ENCODE measurements at places on chromosomes 6 and 20.

DNA sequence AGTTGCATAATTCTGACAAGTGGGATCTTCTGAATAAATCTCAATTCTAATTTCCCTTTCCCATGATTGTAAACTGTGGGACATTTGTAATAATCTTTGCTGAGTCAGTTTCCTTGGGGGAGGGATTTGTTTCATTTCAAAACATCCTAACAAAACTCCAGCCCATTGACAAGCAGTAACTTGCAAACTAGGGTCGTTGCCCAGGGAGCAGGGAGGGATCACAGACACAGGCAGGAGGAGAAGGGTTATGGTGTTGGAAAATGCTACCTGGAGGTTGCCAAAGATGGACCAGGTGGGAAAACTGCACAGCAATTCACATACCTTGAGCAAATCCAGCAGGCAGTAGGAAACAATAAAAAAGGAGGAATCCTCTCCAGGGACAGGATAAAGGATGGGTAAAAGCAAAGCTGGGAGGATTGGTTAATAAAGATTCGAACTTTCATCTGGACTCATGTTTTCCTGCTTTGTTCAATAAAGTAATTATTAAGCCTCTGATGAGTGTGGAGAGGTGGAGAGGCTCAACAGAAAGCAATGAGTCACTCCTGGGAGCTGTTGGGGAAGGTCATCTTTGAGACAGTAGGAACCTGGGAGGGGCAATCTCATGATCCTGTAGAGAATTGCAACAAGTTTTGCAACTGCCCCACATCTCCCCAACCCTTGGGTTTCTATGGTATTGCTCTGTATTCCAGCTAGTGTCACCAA lies 87.3 kb upstream of the AKIRIN2 start:
- peak; percentile 57 for DNase-seq

DNA sequence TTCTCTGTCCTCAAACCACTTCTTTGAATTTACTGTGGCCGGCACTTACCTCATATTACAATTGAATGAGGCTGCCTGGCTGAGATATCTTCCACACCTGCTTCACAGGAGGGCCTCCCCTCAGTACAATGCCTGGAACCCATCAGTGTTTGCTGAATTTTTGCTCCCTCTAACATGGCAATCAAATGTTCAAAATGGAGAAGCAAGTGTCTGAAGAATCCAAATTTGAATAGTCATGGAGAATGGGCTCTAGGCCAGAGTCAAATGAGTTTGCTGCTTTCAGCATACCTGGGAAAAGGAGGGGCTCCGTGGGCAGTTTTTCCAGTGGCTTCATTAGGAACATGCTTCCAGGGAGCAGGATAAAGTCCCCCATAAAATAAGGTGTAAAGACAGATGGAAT lies 564.8 kb downstream of the UTRN start:
- DNase-seq = no peak

DNA sequence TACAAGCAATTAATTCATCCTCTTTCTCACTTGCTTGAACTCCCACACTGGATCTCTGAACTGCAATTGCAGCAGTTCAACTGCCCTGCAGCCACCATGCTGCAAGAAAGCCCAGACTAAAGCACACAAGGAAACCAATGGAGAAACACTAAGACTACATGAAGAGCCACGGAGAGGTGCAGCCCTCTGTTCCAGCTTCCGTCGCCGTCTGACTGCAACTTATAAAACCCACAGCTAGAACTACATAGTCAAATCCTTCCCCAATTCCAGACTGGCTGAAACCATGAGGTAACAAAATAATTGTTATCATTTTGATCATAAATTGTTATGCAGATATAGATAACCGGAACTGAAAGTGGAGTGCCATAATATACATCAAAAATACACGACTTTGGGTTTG lies 21.1 kb upstream of the THEMIS start:
- no peak for DNase-seq

DNA sequence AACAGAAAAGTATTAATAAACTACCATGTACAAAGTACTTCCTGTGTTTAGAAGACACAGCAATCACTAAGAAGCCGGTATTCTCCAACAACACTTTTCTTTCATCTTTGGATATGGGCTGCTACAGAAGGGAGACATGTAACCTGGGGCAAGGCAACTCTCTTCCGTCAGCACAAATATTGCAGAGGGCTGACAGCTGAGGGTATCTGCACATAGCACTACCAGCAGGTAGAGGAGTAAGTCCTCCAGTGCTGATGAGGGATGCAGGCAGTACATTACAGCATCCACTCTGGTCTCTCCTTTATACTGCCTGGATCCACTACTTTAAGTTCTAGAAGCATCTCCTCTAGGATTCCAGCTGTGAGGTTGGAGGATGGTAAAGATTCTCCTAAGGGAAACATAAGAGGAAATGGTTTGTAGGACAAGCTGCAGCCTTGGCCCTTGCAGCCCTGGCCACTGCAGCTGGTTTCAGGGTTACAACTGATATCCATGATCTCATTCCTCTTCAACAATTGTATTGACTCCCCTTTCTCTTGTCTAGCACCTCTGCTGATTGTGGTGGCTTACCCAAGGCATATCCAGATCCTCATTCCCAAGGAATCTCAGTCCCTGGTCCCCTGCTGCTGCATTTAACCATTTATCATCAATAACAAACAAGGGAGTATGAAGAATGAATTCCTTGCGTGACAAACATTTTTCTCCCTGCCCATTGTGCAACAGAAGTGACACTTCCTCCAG lies 110.7 kb upstream of the ADGRF1 start:
- DNase-seq = no peak

GRCh38 chr6:13513626-13514502 lies 26.5 kb upstream of the GFOD1 start:
- DNase-seq = no peak

GRCh38 chr6:12233693-12234571 lies 56.2 kb upstream of the EDN1 start:
- peak; percentile 80 for DNase-seq

DNA sequence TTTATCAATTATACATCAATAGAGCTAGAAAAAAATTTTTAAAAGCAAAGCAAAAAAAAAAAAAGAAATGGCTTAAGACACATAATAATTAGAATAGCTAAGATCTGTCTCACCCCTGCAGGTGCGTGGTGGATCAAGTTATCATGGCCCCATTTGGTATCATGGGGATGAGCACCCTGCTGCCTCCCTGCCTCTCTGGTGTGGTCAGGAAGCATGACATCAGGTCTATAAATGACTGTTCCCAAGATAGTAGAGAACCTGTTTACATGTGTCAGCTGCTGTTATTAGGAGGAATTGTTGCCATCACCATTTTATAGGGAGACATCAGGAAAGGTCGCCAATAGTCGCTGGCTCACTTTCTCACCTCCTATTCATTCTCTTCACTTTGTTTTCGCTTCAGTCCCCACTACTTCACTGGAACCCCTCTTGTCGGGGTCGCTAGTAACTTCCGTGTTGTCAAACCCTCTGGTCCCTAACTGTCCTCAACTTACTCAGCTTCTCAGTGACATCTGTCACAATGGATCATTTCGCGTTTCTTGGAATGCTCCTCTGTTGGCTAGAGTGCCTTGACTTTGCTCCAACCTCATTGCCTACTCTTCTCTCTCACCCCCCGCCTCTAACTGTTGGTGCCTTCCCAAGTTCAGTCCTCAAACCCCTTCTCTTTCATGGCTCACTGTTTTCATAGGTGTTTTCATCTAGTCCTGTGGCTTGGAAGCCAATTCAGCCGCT lies 4.7 kb downstream of the DNTTIP1 start:
- no peak for DNase-seq
